Chondrocyte (in vitro differentiated cells): ENCODE measurements at places on chromosomes 6 and 20. TPM values are rescaled to one million over a fixed set of nuclear protein-coding genes. Genes with fewer than 3 reads are reported as not detected.
A peak's percentile ranks its signal among the peaks of the same experiment; 100 is the strongest.

Gene KIF6
- 0.62 to 2.4 TPM (median 1.1 TPM) in 3 replicates for total RNA-seq

Gene SIGLEC1
- total RNA-seq: 0.08 TPM in 1 of 3 replicates, not detected in the others

Gene PCMTD2
- total RNA-seq: 31.5 to 48.2 TPM (median 38.1 TPM) in 3 replicates

Gene PRPH2
- not detected in 3 replicates for total RNA-seq

Gene LTB
- not detected in 3 replicates for total RNA-seq

Gene PGC
- total RNA-seq: not detected in 3 replicates

Gene FRMD1
- total RNA-seq: 0.20 to 0.28 TPM in 2 of 3 replicates, not detected in the other

Gene EBF4
- total RNA-seq: 8.0 to 15.2 TPM (median 11.4 TPM) in 3 replicates

Gene MEA1
- 71.1 to 86.2 TPM (median 71.6 TPM) in 3 replicates for total RNA-seq

Gene GPR31
- not detected in 3 replicates for total RNA-seq

Gene FRK
- 0.60 to 1.1 TPM (median 1.1 TPM) in 3 replicates for total RNA-seq

Gene AGER
- 2.6 to 4.9 TPM (median 3.6 TPM) in 3 replicates for total RNA-seq

Gene RIPOR3
- total RNA-seq: 0.12 TPM in 1 of 3 replicates, not detected in the others

Gene BNIP5
- total RNA-seq: not detected in 3 replicates

Gene FAM210B
- 32.2 to 44.0 TPM (median 32.6 TPM) in 3 replicates for total RNA-seq

GRCh38 chr6:116461932-116462885, 1.0 kb downstream of the CALHM6 start:
- DNase-seq: no peak

- DNase-seq: no peak
Measured at GRCh38 chr6:153263489-153263888, 132.4 kb upstream of the RGS17 start.

- DNase-seq: peak; percentile 60
Measured at GRCh38 chr20:35006009-35006408, 50.3 kb downstream of the MYH7B start.

DNA sequence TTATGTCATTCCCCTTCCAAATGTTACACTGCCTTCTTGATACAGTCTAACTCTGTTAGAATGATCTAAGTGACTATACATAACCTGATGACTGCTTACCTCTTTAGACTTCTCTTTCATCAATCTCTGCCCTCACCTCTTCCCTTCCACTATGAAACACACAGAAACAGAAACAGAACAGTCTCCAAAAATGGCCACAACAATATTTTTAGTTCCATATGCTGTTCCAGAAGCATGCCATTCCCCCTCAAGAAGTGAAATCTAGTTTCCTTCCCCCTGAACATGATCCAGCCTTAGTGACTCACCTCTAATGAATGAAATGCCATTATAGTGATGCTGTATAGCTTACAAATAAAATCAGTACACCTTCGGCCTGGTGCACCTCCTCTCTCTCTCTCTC, 229.3 kb upstream of the TENT5A start:
- DNase-seq: no peak

DNA sequence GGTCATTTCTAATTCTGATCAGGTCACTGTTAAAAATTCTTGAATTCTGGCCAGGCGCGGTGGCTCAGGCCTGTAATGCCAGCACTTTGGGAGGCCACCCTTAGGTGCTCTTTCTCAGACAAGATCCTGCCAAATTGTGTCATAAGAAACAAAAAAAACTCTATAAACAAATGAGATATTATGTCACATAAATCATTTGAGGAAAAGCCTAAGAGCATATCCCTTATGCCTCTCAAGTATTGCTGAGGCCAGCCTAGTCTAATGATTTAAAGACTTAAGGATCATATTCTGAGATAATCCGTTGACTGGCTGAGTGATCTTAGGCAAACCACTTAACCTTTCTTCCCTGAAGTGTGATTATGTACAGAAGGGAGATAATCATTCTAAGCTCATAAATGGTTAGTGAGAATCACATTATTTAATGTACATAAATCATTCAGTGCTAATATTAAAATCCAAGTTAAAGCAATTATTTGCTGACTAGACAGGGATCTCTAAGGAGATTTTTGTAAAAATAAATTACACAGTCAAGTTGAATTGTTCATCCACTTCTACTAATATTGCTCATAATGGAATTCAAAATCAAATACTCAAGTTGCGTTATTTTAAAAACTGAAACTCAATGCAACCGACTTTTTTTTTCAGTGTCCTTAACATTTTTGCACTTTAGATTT, 365.4 kb downstream of the PHF3 start:
- DNase-seq: no peak

DNA sequence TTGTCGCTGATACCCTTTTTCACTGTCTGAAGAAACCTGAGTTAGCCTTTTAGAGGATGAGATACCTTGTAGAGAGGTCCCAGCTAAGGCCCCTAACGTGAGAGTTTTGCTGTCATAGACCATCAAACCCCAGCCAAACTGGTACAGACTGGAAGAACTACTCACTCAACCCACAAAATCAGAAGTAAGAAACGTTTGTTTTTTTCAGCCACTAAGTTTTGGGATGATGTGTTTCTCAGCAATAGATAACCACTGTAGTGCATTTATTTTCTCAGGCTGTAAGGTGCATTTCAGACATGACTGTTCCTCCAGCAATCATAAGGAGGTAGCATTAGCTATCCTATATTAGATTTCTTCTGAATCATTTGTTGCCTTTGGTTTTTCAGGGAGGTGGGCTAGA, 407.3 kb upstream of the FLRT3 start:
- no peak for DNase-seq

DNA sequence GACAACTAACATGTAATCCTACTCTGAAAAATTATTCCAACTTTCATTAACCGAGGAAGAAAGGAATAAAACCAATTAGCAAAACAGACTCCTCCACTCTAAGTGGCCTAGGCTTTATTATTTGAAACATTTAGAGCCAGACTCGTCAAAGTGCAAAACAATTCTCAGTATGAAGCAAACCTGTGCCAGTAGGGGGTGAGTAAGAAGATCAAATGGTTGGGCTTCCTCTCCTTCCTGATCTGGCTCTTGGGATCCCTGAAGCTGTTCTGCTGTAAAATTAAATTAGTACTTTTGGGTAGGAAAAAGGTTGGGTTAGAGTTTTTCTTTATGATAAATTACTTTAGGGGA, 177.6 kb upstream of the MAN1A1 start:
- DNase-seq: no peak

- DNase-seq: no peak
Measured at GRCh38 chr6:40444811-40445210, 142.4 kb downstream of the LRFN2 start.

GRCh38 chr20:4370851-4371250, 350.9 kb upstream of the PRND start:
- no peak for DNase-seq

DNA sequence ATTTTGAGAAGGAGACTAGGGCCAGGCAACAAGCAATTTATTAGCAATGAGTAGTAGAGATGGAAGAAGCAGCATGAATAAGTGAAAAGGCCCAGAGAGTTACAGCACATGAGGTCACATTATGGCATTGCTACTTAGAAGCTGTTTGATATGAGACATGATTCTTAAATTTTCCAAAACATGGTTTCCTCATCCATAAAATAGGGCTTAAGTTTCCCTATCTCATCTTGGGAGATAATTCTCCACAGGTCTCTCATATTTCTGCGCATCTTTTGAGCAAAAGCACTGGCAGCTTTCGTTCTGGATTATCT, 656.1 kb downstream of the EPHA7 start:
- DNase-seq: no peak

GRCh38 chr20:51738877-51739447, 29.2 kb downstream of the ATP9A start:
- DNase-seq: no peak

- peak; percentile 81 for DNase-seq
Measured at GRCh38 chr20:62203378-62204030, 16.6 kb downstream of the HRH3 start.

DNA sequence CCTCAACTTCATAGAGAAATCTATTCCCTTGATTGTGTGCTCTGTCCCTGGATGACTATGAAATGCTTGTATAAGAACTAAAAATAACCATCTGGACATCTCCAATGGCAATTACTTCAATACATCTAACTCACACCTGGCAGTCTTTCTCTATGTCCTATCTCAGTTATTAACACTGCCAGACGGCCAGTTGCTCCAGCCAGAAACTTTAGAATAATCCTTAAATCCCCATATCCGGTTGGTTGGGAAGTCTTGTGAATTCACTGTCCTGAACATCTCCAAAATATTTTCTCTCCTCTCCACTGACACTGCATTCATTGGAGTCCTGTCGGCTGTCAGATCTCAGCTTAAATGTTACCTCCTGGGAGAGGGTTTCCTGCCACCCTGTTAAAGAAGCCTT, 12.2 kb upstream of the LAMA2 start:
- DNase-seq: no peak

- no peak for DNase-seq
Measured at GRCh38 chr6:7642791-7643190, 52.8 kb downstream of the SNRNP48 start.

GRCh38 chr20:31845300-31845863, at the start of gene FOXS1:
TSS of gene FOXS1 (minus strand) at chr20:31845604. CDS start at chr20:31845542, 62 bp downstream.
- no peak for DNase-seq

- DNase-seq: no peak
Measured at GRCh38 chr6:31397901-31398525, 5.4 kb upstream of the MICA start.

- no peak for DNase-seq
Measured at GRCh38 chr6:31933537-31933936, 6.0 kb downstream of the C2 start.

GRCh38 chr6:10269814-10270472, 144.9 kb downstream of the TFAP2A start:
- DNase-seq: no peak

DNA sequence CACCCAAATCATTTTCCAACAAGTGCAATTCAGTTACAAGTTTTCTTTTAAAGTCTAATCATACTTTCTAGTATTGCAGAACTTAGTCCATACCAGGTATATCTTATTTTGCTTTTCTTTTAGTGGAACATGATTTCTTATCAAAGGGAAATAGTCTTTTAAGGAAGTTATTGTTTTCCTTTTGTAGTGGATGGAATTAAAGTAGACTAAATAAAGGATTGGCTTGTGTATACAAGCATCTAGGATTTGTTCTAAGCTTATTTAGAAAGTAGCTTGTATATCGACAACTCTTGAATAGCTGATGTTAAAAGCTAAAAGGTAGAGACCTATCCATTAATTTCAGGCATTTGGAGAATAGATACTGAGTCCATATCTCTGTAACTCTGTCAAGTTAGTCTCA, 14.8 kb downstream of the DCBLD1 start:
- DNase-seq: no peak

- DNase-seq: no peak
Measured at GRCh38 chr6:110882274-110882619, 7.7 kb downstream of the AMD1 start.

GRCh38 chr6:144008846-144009245, 787 bp upstream of the PLAGL1 start:
- no peak for DNase-seq

DNA sequence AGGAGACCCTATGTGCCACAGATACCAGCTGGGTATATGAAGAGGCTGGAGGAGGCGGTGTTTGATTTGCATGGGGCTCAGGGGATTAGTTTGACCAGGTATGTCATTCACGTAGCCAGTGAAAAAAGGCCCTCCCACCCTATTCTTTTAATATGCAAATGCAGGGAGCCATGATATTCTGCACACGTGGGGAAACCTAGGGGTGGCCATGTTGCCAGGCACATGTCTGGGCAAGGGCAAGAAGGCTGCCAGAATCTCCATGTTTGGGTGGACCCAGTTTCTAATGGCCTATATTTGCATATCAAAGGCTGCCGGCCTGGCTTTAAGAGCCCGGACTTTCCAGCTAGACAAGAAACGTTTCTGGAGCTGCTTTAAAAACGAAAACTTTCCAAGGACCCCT, 60.4 kb downstream of the SOX4 start:
- DNase-seq: no peak

- no peak for DNase-seq
Measured at GRCh38 chr20:34710861-34711574, 6.9 kb downstream of the TP53INP2 start.
